ENCODE measurements at places on chromosomes 11 and 22.
A peak's percentile ranks its signal among the peaks of the same experiment; 100 is the strongest.

DNA sequence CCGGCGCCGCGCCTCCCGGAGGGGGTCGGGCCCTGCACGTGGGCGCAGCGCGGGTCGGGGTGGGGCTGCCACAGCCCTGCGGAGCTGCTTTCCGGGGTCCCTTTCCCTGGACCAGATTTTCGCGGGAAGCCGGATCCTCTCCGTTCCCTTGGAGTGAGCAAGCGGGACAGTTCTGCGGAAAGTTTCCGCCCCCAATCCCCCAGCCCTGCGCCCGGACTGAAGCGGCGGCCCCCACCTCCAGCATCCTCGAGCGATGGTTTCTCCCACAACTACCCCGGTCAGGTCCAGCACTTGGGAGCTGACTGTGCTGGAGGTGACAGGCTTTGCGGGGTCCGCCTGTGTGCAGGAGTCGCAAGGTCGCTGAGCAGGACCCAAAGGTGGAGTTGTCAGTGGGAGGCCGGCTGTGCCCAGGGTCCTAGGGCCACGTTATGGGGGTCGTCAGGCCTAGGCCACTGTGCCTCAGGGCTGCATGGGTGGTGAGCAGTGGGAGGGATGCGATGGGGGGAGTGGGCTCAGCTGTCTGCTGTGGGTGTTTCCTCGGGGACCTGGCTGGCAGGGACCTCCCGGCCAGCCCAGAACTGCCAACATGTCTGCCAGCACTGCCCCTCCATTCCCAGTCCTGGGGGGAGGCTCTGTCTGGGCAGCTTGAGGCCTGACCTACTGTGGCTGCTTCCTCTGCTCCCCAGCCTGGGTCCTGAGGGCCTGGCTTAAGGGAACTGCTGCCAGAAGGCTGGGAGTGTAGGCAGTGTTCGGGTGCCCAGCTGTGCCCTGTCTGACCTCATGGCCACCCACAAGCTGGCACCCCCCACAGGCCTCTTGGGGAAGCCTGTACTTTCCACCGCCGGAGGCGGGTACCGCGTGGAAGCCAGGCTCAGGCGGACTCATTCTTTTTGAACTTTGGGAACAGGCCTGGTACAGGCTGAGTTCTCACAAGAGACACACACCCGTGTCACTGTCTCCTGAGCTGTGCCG lies 726 bp downstream of the ST3GAL4 start:
- DNase-seq = no peak

DNA sequence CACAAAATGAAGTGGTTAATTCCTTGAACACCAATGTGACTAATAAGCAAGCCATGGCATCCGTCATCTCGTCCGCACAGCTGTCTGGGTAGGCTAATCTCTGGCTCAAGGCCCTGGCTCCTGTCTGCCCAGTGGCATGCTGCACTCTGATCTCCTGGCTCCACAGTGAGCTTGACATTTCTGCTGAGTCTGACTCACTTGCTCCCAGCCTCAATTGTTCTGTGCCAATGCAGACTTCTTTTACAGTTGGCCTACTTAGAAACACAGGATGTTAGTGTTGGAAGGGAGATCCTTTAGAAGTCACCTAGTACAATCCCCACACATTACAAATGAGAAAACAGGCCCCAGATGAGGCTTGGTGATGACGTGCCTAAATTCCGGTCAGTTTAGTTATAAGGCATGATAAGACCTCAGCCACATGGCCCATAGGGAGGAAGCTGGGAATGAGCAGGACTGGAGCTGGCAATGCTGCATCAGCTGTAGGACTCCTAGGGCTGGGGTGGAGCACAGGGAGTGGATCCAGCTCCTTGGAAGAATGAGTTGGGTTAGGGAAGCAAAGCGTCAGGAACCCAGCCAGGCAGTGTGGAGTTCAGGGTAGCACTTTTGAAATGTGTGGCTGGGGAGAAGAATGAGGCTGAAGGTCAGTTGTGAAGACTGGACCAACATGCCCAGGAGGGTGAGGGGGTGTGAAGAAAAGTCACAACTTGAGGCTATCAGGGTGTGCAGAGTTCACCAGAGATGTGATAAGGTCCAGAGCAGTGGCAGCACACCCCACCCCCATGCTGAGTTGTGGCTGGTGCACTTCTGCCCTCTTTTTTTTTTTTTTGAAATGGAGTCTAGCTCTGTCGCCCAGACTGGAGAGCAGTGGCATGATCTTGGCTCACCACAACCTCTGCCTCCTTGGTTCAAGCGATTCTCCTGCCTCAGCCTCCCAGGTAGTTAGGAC lies 70.2 kb upstream of the EED start:
- no peak for DNase-seq

GRCh38 chr11:1163321-1163910 lies 5.7 kb downstream of the MUC5AC start:
- no peak for DNase-seq

- no peak for DNase-seq
Observed at GRCh38 chr22:43363315-43364168, 20.4 kb upstream of the SCUBE1 start.

DNA sequence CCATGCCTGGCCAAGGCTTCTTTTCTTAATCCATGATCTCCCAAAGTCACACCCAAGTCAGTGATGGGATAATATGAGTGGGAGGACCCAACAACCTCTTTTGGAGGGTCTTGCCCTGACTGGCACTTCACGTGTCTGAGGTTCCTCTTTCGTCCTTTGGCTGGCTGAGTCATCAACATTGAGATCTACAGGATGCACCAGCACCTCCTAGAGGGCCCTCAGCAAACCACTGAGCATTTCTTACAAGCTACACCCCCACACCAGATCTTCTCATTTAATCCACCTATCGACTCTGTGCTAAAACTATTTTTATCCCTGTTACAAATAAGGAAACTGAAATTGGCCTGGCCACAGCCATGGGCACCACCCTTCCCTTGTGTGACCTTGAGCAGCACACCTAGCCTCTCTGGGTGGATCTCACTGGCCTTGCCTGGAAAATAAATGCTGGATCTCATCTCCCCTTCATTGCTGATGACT lies 63.4 kb downstream of the FLI1 start:
- no peak for DNase-seq

DNA sequence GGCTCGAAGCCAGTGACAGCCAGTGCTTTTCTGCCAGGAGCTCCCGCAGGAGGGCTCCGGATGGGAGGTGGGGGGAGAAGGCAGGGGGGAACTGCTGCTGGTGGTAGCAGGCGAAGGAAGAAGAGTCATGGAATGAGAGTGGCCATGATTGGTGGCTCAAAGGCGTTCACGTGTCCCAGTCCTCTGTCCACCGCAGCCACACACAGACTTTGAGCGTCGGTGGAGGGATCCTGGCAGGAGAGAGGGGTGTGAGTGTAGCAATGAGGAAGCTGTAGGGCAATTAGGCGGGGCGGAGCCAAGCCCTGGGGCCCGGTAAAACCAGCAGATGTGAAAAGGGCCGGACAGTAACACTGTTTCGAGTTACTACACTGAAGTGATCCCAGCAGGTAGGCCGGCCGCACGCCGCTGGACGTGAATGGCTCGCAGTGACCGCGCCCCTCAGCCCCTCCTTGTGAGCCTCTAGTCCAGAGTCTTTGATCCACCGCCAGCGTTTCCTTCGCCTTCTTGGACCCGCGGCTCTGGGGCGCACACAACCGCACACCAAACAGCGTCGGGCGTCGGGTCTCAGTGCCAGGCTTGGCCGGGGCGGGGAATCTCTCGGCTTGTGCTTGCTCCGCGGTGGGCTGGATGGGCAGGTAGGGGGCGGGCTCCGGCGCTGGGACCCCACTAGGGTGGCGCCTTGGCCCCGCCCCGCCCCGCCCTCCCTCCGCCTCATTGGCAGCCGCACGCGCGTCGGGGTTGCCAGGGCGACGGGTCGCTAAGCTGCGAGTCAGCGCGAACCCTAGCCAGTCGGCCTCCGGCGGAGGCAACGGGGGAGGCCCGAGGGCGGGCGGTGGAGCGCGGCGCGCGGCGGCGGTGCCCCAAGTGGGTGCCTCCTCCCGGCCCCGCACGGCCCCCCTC lies at the start of gene LRRC10B:
TSS of gene LRRC10B (plus strand) at position 788 of the 900 bp plus-strand sequence. CDS start 250 bp downstream, outside the sequence.
- DNase-seq = no peak

- no peak for DNase-seq
Observed at GRCh38 chr11:111513240-111513605, 1.0 kb upstream of the BTG4 start.

- no peak for DNase-seq
Observed at GRCh38 chr11:18776324-18776723, 15.3 kb downstream of the PTPN5 start.

DNA sequence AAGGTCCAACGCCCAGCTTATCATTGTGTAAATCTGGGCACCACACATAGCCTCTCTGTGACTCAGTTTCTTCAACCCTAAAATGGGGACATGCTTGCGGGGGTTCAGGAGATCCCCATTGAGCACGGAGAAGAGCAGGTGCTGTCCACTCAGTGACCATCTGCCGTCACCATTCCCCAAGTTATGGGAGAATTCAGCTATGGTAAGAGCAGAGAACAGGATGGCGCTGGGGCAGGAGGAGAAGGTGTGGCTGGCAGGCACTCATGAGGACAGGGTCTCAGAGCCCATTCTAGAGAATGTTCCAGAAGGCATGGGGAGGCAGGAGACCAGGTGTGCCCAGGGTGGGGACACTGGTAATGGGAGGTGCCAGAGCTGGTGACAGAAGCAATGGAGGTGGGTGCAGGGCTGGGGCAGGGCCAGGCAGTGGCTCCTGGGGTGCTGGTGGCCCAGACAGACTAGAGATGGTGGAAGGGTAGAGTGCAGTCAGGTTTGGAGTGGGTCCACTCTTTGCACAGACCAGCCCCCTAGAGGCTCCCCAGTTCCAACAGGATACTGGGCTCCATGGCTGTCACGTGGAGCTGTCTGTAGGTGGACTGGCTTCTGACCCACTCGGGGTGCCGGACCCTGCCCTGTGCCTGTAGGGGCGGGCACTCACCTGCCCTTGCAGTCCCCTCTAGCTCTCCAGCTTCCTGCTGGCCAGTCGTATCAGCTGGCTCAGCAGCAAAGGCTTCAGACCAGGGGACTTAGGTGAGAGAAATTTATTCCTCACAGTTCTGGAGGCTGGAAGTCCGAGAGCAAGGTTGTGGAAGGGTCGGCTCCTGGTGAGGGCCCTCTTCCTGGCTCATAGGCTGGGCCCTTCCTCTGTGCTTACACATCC lies 84.7 kb downstream of the CDKN1C start:
- DNase-seq = no peak

DNA sequence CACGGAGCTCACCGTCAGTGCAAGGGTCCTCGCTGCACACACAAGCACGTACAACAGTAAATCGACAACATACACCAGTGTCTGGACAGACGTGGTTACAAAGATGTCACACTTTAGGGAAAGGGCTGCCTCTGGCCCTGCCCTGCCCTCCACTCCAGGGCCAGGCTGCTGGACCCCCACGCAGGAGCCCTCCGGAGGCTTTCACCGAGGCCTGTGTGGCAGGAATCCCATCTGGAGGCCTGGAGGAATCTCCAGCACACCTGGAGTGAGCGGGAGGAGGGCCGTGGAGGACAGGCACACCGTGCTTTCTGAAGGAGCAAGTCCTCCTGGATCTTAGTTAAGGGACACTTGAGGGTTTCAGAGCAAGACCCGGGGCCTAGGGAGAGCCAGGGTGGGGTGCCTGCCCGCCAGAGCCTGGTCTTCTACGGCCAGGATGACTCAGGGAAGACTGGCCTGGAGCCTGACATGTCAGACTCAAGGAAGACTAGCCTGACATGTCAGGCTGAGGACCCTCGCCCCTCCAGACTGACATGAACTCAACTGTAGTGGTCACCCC lies 2.1 kb upstream of the PIM3 start:
- no peak for DNase-seq

DNA sequence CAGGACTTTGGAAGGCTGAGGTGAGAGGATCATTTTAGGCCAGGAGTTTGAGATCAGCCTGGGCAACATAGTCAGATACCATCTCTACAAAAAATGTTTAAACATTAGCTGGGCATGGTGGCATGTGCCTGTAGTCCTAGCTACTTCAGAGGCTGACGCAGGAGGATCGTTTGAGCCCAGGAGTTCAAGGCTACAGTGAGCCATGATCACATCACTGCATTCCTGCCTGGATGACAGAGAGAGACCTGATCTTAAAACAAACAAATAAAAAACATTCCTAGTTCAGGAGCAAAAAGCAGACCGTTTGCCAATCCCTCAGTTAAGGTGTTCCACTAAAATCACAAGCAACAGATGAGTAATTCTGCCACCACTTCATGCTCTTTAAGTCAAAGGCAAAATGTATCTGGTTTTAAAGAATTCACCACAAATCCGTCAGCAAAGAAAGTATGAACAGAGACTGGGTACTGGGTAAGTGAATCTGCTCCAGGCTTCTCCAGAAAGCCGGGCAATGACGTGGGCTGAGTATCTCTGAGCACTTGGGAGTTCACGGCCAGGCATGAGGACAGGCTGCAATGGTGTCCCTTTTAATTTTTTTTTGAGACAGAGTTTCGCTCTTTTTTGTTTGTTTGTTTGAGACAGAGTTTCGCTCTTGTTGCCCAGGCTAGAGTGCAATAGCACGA lies 19.5 kb downstream of the CLTCL1 start:
- no peak for DNase-seq

GRCh38 chr11:64384981-64385944 lies 26.3 kb downstream of the RPS6KA4 start:
- DNase-seq = no peak

GRCh38 chr11:100778166-100778785 lies 91.2 kb downstream of the ARHGAP42 start:
- no peak for DNase-seq

- DNase-seq = peak; percentile 38
Observed at GRCh38 chr11:33475993-33476392, 218.8 kb downstream of the HIPK3 start.

GRCh38 chr11:44563711-44564110 lies 1.8 kb upstream of the CD82 start:
- no peak for DNase-seq

GRCh38 chr11:116387641-116388040 lies 385.1 kb downstream of the BUD13 start:
- no peak for DNase-seq

DNA sequence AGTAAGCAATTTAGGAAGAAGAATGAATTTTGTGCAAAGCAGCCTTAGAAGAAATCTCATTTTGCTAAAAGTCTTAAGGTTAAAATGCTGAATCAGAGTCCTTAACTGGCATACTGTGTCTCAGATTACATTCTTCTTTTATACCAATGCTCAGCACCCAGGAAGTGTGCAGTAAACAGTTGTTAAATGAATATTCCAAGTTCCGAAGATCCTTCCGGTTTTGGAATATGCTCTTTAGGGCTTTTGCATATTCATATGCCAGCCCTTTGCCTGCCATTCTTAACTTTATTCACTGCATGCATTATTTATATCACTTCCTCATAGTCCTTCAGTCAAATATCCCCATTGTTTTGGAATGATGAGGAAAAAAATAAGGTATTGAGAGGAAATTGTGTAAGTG lies 242.0 kb downstream of the DDX10 start:
- DNase-seq = no peak

- no peak for DNase-seq
Observed at GRCh38 chr11:8477680-8478079, 116.3 kb downstream of the STK33 start.

DNA sequence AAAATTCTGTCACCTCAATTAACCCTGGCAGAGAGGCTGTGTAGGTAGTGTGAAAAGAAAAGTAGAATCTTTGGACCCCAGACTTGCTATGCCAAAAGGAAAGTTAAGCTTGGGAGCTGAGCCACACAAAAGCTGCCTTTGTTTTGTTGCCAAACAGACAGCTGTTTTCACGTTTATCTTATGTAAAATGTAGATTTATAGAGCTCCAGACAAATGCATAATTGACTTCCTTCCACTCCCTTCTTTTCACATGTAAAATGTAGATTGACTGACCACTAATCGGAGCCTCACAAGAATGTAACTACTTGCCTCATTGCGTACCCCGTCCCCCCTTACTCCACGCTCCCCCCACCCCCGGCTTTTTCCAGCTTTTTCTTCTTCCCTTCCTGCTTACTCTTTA lies 2302.2 kb upstream of the RAG2 start:
- peak; percentile 5 for DNase-seq
